ENCODE measurements at places on chromosomes 16 and 17. TPM values are rescaled to one million over a fixed set of nuclear protein-coding genes. Genes with fewer than 3 reads are reported as not detected.
A peak's percentile ranks its signal among the peaks of the same experiment; 100 is the strongest.

DNA sequence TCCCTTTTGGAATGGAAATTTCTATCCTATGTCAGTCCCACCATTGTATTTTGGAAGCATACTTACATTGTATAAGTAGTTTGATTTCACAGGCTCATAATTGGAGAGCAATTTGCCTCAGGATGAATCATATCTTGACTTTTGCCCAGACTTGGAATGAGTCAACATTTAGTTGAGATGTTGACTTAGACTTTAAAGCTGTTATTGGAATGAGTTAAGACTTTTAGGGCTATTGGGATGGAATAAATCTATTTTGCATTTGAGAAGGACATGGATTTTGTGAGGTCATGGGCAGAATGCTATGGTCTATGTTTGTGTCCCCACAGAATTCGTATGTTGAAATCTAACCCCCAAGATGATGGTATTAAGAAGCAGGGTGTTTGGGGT is 12.2 kb upstream of the ZNF594 start:
- DNase-seq = no peak

PDP2 gene
- 2.4 TPM for polyA plus RNA-seq

DNA sequence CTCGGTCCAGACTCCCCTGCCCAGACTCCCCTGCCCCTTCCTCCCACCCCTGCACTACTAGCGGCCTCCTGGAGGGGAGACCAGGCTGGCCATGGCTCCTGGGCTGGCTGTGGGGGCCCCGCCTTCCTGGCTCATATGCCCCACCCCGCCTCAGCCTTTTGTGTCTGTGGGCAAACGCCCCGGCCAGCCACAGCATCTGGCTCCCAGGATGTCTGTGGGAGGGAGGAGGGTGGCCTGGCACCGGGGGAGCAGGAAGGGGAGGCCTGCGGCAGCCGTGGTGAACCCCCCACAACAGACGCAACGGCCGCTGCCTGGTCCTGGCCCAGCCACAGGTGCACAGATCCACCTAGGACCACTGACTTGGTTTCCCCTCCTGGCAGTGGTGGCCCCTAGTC is 32.9 kb downstream of the BAHCC1 start:
- no peak for DNase-seq

DNA sequence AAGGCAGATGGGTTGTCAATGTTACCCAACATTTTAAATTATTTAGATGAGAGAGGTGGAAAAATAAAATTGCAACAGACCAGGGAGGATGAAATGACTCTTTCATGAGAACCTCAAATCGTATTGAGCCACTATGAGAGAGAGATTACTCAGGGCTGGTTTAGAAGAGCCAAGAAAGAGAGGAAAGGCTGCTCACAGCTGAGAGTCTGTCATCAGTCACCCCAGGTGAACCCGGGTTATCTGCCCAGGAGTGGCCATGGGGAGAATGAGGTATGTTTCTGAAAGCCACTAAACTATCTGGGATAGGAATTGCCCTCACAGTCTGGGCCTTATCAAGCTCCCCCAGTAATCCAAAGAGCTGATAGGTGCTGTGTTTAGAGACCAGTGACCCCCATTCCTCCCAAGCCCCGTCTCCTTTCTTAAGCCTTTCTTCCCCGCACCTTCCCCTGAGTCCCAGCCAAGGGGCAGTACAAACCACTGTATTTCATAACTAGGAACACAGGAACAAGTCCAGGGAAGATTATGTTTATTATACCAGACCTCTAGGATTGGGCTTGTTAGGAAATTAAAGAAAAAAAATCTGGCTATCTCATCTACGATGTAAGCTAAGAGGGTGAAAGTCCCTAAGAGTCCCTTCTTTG is 158.9 kb upstream of the NOL11 start:
- DNase-seq = no peak

- DNase-seq = no peak
These were observed 817 bp downstream of the NME1 start for GRCh38 chr17:51154176-51154575.

- DNase-seq = no peak
These were observed 178.4 kb downstream of the CCDC182 start for GRCh38 chr17:57566721-57567120.

CD300A gene
- polyA plus RNA-seq = 2.1 TPM

DNA sequence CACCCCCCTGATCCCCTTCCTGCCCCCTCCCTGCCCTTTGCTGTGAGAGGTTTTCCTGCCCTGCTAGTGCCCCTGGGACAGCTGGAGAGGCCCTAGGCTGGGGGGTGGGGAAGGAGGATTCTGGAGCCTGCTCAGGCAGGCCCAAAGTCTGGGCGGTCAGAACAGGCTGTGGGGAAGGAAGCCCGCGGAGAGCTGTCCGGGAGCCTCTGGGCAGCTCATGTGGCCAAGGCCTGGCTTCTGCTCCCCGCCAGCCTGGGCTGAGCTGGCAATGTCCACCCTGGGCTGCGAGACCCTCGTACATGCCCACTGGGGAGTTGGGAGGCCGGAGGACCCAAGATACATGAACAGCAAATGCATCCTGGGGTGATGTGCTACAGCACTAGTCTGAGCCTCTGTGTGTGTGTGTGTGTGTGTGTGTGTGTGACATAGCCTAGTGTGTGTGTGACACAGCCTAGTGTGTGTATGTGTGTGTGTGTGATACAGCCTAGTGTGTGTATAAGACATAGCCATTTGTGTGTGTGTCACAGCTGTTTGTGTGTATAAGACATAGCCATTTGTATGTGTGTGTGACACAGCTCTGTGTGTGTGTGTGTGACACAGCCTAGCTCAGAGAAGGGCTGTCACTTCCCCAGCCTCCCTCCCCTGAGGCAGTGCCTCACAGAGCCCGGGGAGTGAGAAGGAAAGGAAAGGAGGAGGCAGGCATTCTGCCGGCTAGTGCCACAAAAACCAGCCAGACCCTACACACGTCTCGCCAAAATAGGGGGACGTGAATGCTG is 201.4 kb upstream of the CIBAR2 start:
- DNase-seq = no peak

- no peak for DNase-seq
These were observed 20.0 kb upstream of the KCNJ16 start for GRCh38 chr17:70055000-70055399.

ZPBP2 gene
- not detected for polyA plus RNA-seq

GRCh38 chr16:28288114-28288513 is 4.2 kb upstream of the SBK1 start:
- peak; percentile 33 for DNase-seq
